Vagina (tissue), 2 donors: ENCODE measurements at places on chromosomes 12 and 14. TPM values are rescaled to one million over a fixed set of nuclear protein-coding genes. Genes with fewer than 3 reads are reported as not detected.

The CMKLR1 gene
- total RNA-seq: 10.1 TPM

The KCNC2 gene
- total RNA-seq: 0.25 TPM

The RPS6KL1 gene
- total RNA-seq: 2.0 TPM

The ENDOU gene
- total RNA-seq: 21.4 TPM

The PZP gene
- not detected for total RNA-seq

DNA sequence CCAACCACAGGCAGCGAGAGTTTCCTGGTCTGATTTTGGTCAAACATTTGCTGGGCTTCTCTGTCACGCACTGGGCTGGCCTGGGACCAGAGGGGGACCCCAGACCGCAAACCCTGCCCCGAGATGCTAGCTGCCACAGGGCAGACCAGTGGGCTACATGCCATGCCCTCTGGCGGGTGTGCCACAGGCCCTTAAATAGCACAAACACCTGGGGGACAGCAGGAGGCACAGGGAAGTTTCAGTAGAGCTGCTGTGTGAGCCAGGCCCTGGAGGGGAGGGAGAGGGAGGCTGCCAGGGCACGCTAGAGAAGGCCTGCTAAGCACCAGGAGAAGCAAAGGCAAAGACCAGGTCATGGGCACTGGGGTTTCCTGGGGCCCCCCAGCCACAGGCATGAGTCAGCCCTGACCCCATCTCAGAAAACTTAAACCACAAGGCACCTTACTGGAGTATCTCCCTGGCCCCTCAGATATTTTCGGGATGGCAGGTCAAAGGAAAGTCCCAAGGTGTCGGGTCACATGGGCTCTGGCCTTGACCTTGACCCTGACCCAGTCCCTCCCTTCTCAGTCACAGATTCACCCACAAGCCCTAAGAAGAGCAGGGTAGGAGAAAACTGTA is 29.2 kb downstream of the ITPK1 start:
- DNase-seq: no peak

DNA sequence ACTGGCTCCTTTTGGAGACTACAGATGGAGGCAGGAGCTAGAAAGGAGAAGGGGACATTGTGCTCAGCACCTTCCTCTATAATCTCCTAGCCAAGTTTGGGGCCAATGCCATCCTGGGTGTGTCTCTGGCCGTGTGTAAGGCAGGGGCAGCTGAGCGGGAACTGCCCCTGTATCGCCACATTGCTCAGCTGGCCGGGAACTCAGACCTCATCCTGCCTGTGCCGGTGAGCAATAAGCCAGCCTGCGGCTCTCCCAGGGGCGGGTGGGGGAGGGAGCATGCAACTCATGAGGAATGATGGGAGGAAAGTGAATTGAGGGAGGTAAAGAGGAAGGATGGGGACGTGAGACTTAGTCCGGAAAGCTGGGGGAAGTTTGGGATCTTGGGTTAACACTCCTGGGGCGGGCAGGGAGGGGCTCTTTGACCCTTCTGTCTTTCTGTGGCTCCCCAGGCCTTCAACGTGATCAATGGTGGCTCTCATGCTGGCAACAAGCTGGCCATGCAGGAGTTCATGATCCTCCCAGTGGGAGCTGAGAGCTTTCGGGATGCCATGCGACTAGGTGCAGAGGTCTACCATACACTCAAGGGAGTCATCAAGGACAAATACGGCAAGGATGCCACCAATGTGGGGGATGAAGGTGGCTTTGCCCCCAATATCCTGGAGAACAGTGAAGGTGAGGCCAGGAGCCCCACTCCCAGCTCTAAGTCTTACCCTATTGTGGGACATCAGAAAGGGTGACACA is 3.3 kb downstream of the ENO2 start:
- DNase-seq: no peak

DNA sequence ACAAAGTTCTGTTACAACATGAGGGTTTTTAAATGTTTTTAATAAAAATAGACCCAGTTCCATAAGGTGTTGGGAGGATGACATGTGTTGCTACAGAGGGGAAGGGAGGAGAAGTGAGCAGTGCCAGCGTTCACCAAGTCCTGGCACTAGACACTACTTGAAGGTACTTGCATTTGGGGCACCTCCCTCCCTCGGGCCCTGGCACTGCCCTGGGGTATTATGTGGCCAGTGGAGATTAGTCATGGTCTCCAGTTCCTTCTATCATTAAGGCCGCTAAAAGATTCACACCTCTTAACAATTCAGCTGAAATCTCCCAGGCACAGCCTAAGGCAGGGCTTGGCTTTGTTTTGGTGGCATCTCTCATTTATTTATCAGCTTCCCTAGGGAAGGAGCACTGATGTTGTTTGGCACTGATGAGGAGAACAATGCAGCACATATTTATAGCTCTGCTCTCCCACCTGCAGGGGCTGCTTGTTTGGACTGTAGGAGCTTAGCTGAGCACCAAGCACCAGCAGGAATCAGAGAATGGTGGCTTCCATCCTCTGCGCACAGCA is 155.5 kb upstream of the NTF3 start:
- DNase-seq: no peak

GRCh38 chr14:27836386-27836785 is 930.2 kb upstream of the FOXG1 start:
- no peak for DNase-seq

- DNase-seq: no peak
These were observed 6.5 kb upstream of the VRK1 start for GRCh38 chr14:96790706-96791105.

GRCh38 chr14:32908196-32909084 is 30.2 kb upstream of the NPAS3 start:
- no peak for DNase-seq

DNA sequence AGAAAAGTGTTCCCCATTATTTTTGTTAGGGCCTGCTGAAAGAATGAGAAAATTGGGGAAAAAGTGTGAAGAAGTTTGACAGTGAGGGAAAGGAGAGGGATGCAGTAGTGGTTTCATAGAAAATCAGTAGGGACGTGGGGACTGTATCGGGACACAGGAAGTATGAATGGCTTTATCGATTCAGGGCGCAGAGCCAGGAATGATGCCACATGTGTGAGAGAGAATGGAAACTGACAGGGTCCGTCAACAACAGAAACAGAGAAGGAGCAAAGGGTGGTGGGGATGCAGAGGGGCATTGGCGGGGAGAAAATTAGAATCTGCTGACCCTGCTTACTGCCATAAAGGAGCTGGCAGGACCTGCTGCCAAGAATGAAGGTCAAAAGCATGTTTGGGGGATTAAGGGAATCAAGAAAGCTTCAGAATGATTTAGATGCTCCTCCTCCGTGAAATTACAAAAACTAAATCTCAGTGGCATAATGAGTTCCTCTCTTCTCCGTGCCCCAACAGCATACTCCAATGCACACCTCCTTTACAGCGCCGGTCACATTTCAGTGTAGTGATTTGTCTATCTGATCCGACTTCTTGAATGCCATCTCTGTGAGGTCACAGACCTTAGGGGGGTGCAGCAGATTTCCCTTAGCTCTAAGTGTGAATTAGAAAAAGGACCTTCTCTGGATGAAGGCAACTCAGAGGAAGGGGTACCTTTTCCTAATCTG is 92.6 kb downstream of the EMP1 start:
- DNase-seq: no peak
